ENCODE measurements at places on chromosomes 11 and 22. TPM values are rescaled to one million over a fixed set of nuclear protein-coding genes. Genes with fewer than 3 reads are reported as not detected.

DNA sequence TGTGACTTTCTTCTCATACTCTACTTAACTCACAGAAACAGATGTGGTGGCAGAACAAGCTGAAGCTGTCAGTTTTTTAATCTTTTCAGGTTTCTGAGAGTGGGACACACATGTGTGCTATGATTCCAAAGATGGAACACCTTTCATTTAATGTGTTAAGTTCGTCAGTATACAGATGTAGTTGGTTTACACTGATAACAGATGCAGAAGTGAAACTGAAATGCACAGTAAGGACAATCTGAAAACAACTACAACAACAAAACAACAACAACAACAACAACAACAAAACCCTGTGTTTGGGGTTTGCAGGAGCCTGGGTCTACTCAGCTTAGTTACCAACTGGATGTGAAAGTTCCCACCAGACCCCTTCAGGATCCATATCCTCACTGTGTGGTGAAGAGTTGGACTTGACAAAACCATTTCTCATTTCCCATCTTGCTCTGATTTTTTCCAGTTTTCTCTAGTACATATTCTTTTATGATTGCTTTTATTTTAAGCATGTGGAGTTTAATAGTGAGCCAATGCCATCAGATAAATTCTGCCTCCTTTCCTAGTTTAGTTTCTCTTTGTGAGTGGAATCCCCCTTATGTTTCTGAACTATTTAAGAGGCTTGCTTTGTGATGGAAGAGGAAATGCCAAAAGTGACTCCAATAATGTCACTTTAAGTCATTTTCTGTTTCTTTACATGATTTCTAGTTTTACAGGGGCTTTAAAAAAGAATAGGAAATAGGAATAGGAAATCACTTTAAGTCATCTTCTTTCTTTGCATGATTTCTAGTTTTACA lies 47.8 kb downstream of the ARHGAP42 start:
- H3K4me1 ChIP-seq: peaks cover 12% of the 10 kb centered on the region
- no peak overlapping the region for H3K27ac ChIP-seq
- H3K4me3 ChIP-seq: no peak overlapping the region
- no peaks in the 10 kb centered on the region for H3K27me3 ChIP-seq

DNA sequence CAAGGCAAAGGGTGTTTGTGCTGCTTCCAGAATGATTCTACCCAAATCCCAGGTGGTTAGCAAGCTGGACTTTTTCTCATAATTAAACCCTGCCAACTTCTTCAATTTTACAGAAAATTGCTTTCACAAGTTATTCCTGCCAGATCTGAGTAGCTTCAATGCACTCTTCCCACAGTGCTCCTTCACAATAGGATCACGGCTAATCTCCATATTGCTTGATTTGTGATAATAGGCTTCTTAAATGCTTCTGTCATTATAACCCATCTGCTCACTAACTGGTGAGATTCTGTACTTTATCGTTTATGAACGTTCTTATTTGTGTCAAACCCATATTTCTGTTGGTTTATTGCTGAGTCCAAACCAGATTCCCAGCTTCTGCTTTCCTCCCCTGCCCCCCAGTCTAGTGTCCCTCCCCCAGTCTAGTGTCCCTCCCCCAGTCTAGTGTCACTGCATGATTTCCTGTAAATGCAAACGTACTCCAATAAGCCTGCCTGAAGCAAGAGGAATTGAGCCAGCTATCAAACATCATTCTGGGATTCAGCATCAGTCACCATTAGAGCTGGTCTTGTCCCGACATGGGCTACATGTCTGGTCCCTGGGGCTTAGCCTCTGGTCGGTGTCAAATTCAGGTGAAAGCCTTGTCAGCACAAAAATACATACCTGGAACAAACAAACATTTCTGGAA lies 14.0 kb downstream of the MMP3 start:
- H3K27me3 ChIP-seq: no peaks in the 10 kb centered on the region
- no peak overlapping the region for H3K27ac ChIP-seq
- H3K4me3 ChIP-seq: no peak overlapping the region
- DNase-seq: no peak
- H3K36me3 ChIP-seq: no peaks in the 10 kb centered on the region

DNA sequence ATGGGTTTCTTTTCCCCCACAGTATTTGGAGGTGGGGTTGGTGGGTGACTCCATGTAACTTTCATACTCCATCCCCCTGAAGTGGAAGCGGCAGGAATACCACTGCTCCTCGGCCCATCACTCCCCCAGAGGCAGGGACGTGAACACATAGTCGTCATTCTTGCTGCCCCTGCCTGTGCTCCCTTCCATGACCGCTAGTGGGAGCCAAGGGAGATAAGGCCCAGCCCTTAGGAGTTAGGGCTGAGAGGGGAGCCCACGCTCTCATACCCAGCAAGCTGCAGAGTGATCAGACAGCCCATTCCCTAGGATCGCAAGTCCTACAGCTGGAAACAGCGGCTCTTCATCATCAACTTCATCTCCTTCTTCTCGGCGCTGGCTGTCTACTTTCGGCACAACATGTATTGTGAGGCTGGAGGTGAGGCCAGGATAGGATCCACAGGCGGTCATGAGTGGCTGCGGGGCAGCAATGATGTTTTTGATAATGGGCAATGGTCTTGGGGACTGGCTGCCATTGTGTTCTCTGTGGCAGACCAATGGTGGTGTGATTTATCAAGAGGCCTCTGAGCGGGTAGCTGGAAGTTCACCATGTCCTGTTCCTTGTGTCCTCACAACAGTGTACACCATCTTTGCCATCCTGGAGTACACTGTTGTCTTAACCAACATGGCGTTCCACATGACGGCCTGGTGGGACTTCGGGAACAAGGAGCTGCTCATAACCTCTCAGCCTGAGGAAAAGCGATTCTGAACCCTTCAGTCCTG lies 15.9 kb downstream of the RHOG start:
- no peak for DNase-seq
- H3K36me3 ChIP-seq: peaks cover 10% of the 10 kb centered on the region
- H3K4me3 ChIP-seq: no peak overlapping the region
- H3K4me1 ChIP-seq: no peaks in the 10 kb centered on the region
- no peaks in the 10 kb centered on the region for H3K27me3 ChIP-seq
- H3K27ac ChIP-seq: no peak overlapping the region

DNA sequence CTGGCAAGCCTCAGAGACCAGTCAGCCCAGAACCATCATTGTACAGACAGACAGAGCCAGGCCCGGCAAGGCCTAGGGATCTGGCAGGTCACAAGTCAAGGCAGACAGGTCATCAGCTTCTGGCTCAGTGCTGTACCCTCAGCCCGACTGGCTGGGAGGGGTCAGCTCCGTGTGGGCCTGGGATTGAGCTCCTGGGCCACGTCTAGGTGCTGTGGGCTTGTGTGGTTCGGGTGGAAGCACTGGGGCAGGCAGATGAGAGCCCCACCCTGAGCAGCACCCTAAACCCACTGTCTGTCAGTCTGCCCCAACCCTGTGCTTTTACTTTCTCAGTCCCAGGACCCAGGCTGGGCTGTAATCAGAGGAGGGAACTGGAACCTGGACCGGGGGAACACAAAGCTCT lies 26.9 kb upstream of the P2RY2 start:
- H3K36me3 ChIP-seq: no peaks in the 10 kb centered on the region
- no peak overlapping the region for H3K27ac ChIP-seq
- no peaks in the 10 kb centered on the region for H3K27me3 ChIP-seq
- H3K4me3 ChIP-seq: no peak overlapping the region
- no peak for DNase-seq

DNA sequence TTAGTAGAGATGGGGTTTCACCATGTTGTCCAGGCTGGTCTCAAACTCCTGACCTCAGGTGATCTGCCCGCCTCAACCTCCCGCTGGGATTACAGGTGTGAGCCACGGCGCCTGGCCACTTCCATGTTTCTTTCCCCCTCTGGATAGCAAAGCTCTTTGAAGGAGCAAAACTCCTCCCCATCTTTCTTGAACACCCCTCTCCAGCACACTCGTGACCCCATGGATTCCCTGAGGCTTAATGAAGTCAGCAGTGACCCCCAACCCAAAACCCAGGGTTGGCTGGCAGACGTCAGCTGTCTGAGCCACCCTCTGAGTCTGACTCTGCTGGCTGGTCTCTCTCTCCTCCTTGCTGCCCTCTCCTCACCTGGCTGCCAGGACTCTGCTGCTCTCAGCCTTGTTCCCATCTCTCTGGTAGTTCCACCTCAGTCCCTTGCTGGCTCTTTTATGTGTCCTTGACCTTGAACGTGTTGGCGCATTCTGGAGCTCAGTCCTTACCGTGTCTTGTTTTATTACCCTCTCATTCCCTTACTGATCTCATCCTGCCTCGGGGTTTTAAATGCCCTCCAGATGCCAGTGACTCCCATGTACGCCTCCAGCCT lies 44.5 kb downstream of the PARVG start:
- H3K4me3 ChIP-seq: no peak overlapping the region
- peaks cover 4% of the 10 kb centered on the region for H3K27me3 ChIP-seq
- no peaks in the 10 kb centered on the region for H3K4me1 ChIP-seq
- H3K27ac ChIP-seq: no peak overlapping the region
- no peak for DNase-seq

DNA sequence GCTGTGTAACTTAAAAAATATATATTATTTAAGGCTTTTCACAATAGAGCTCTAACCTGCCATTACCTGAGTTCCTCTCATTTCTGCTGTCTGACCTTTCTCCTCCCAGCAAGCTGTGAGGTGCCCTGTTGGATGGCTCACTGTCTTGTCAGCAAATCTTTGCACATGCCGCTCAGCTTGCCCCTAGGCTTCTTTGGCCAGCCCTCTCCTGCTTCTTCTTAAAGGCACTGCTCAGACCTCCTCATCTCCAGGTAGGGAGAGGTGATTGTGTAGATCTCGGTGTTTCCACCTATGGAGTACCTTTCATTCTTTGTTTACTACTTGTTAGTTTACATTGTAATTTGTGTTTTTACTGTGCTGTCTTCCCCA lies 96.5 kb downstream of the EXT2 start:
- H3K27me3 ChIP-seq: no peaks in the 10 kb centered on the region
- peaks cover 4% of the 10 kb centered on the region for H3K36me3 ChIP-seq
- no peak overlapping the region for H3K4me3 ChIP-seq
- no peaks in the 10 kb centered on the region for H3K4me1 ChIP-seq

DNA sequence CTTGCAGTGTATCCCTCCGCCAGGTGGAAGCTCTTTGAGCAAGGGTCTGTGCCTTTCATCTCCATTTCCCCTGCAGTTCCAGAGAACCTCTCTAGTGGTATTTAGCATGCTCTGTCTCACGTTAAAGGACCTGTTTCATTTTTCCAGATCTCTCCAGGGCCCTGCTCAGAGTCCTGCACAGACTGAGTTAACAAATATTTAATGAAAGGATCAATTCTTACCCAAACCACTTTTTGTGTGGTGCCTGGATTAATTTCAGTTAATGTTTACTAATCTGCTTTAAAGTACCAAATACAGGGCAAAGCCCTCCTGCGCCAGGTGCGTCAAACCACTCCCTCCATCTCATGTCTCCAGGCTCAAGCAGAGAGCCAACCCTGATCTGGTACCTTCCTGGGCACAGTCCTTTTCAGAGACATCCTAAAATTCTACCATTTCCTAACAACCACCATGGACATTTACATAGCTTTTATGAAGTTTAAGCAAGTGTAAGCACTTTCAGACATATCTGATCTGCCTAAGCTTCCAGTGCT lies 18.7 kb upstream of the ACER3 start:
- no peak for DNase-seq
- no peak overlapping the region for H3K27ac ChIP-seq
- no peaks in the 10 kb centered on the region for H3K36me3 ChIP-seq
- peaks cover 23% of the 10 kb centered on the region for H3K4me1 ChIP-seq
- H3K4me3 ChIP-seq: no peak overlapping the region

DNA sequence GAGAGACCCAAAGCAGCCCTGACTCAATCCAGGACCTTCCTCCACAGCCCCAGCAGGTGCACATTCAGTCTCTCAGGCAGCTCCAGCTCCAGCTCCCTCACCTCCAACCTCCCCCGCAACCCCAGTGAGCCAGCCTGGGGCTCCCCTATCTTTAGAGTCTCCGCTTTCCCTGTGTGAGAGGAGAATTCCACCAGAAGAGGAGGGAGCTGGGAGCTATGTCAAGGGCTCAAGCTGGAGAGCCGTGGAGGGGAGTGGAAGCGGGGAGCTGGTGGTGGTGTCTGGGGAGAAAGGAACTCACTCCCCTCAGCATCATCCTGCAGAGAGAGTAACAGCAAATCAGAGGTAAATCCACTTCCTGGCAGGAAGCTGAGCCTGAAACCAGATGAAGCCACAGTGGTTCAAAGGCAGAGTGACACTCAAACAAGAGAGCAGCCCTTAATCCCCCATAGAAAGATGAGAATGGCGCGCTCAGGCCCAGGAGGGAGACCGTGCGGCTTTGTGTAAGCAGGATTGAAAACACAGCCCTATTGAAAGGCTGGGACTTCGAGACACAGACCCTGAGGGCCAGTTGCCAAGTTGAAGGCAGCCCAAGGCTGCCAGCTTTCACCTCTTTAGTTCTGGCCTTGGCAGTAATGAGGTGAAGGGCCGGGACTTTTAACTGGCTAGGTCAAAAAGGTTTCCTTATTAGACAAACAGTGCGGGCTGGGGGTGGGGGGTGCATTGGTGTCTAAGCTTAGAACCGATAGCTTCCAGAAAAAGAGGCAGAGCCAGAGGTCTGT lies 21.4 kb upstream of the CDON start:
- no peak for DNase-seq
- H3K36me3 ChIP-seq: no peaks in the 10 kb centered on the region
- H3K27me3 ChIP-seq: no peaks in the 10 kb centered on the region
- H3K4me3 ChIP-seq: no peak overlapping the region

DNA sequence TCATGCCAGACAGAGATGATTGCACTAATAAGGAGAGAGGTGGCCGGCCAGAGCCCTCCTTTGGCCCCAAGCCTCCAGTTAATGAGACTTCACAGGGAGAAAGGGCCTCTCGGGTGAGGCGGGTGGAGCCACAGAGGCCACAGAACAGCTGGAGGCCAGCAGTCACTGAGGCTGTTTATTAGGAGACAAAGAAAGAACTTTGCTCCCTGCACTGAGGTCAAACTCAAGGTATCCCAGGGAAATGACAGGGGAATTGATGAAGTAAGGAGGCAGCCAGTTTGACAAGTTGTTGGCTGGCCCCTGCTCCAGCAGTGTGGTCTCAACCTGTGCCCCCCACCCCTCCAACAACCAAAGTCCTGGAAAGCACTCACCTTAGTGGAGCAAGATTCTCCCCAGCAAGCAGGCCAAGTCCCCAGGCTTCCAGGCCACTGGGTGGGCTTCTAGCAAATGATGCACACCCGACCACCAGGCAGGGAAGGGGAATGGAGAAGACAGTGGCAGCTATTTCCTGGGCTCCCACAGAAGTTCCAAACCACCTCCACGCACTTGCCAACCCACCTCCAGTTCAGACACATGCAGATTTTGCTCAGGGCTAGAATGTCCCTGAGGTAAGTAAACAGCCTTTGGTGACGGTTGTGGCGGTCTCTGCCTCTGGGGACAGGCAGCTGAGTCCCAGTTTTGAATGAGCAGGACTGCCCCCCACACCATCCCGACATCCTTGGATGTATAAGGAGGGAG lies 53.2 kb downstream of the RPUSD4 start:
- no peak overlapping the region for H3K4me3 ChIP-seq
- H3K27ac ChIP-seq: no peak overlapping the region
- peaks cover 13% of the 10 kb centered on the region for H3K4me1 ChIP-seq
- no peaks in the 10 kb centered on the region for H3K27me3 ChIP-seq
- H3K36me3 ChIP-seq: no peaks in the 10 kb centered on the region

- H3K4me3 ChIP-seq: no peak overlapping the region
- peaks cover 2% of the 10 kb centered on the region for H3K4me1 ChIP-seq
- H3K36me3 ChIP-seq: no peaks in the 10 kb centered on the region
- H3K27me3 ChIP-seq: no peaks in the 10 kb centered on the region
- DNase-seq: no peak
Measured at GRCh38 chr22:44492036-44492405, 6.0 kb downstream of the RTL6 start.

Gene LAMTOR1
- total RNA-seq: 63.9 TPM

Gene PIH1D2
- 1.6 TPM for total RNA-seq

Gene CTTN
- 249 TPM for total RNA-seq

Gene GAL3ST3
- not detected for total RNA-seq

Gene C11orf91
- total RNA-seq: 0.54 TPM

Gene PLET1
- total RNA-seq: not detected

Data from HCT116 (cell line).